ENCODE measurements at places on chromosomes 4 and X.

DNA sequence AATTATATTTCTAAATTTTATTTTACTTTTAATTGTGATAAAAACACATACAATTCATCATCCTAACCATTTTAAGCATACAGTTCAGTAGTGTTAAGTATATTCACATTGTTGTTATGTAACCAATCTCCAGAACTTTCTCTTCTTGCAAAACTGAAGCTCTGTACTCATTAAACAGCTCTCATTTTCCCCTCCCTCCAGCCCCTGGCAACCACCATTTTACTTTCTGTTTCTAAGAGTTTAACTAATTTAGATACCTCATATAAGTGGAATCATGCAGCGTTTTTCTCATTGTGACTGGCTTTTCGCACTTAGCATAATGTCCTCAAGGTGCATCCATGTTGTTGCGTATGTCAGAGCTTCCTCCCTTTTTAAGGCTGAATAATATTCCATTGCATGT, 46.7 kb upstream of the NDP start:
- DNase-seq, result no peak

GRCh38 chr4:185143601-185143969, 519 bp downstream of the SLC25A4 start:
- no peak for DNase-seq

- no peak for DNase-seq
These were observed 96.2 kb upstream of the GPRIN3 start for GRCh38 chr4:89403826-89404225.

DNA sequence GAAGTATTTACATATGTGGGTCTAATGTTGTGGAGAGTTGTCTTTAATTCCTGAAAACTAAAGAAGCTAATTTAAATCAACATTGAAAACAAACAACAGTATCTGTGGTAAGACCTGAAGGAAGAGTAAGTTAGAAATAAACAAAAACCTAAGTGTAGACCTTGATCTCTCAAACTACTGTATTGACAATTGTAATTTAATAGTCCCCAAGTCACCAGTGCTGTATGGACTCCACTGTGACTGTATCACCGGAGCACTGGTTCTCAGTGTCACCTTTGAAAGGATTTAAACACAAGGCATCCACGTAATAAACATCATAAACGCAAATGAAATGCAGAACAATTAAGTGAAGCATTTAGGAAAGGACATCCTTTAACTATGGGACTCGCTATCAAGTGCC, 46.4 kb downstream of the OCRL start:
- DNase-seq, result no peak

DNA sequence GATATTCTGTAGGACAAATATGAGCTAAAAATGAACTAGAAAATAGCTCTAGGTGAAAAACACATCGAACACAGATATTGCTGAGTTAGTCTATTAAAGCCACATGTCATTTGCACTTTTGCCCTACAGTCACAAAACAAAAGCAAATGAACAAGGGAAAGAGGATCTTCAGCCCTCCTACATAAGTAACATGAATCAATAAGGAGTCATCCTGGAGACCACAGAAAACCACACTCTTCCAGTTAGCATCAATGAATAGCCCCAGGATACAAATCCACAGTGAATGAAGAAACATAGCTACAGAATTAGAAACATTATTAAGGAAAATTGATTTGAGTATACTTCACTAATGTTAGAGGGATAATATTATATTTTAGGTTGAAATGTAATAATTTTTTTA, 311.4 kb downstream of the MAPK10 start:
- no peak for DNase-seq

GRCh38 chr4:153294631-153295030, 49.9 kb upstream of the MND1 start:
- DNase-seq, result no peak

GRCh38 chr4:81839347-81840042, 367.8 kb upstream of the RASGEF1B start:
- no peak for DNase-seq

DNA sequence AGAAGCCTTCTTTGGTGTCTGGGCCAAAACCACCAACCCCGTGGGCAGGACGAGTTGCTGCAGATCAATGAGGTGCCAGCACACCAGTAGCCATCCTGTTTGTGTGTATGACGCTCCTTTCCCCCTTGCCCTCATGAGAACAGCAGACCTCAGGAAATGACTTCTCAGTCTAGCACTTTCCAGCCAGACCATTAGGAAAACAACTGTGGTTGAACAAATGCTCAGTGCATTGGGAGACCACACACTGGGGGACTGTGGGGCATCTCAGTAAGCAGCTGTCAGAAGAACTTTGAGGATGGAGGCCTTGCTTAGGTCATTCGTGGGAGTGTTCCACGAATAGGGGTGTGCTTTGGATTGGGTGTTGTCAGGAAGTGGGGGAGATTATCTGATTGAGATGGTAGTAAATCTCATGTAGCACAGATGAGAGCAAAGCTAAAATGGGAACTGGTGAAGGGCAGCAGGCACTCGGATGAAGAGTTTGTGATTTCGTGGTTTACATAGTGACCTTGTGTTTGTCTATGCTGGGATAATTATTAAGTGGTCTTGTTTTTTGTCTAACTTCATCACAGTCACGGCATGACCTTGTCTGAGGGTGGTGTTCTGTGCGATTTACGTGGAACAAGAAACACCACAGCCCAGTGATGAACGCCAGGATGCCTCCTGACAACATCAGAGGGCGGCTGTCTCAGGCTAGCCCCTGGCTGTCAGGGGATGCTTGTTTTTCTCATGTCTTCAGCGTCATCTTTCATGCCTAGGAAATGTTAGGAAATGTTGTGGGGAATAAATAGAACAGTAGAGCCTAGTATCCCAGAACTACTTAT, 70.1 kb downstream of the USP46 start:
- DNase-seq, result no peak

- no peak for DNase-seq
These were observed 25.6 kb downstream of the IQSEC2 start for GRCh38 chrX:53255738-53256191.

DNA sequence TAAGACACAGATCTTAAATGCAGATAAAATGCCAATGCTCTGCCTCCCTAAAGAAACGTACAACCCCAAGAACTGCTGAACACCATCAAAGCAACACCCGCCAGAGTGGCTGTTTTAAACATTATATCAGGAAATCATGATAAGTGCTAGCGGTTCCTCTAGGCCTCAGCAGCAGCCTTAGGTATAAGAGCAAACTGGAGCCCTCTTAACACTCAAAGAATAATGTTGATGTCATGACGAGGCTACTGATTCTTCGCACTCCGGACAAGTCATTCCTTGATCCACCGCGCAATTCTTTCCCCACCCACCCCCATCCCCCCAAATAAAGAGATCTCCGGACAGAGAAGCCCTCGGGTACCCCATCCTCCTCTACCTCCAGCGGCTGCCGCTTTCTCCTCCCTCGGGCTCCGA, 507 bp downstream of the LIN54 start:
- peak; percentile 40 for DNase-seq

DNA sequence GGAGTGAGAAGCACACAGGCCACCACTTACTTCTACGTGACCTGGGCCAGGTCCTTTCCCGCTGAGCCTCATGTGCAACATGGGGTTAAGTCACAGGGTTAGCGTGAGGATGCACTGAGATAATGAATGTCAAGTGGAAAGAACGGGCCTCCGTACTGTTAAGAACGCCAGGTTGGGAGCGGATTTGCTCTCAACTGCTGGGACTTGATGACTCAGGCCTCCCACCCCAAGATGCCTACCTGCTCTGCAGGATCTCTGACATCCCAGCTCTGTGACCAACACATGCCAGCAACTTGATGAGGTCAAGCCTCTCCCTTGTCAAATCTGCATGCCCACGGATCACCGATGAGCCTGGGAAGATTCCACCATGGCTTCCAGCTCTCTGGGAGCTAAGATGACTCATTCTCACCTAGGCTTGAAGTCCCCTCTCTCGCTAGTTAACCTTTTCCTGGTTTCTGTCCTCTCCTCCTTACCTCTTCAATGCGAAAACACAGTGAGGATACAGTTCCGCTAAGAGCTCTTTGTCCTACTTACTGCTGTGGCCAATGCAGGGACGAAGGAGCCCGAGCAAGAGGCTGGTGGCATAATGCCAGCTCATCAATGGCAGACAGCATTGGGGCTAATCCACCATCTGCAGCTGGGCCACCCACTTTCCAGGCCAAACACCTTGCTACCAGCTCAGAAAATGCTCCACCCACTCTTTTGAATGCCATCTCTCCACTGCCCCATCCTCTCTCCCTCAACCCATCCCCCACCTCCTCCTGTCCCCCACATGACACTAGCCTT, 67.6 kb downstream of the PJA1 start:
- no peak for DNase-seq

DNA sequence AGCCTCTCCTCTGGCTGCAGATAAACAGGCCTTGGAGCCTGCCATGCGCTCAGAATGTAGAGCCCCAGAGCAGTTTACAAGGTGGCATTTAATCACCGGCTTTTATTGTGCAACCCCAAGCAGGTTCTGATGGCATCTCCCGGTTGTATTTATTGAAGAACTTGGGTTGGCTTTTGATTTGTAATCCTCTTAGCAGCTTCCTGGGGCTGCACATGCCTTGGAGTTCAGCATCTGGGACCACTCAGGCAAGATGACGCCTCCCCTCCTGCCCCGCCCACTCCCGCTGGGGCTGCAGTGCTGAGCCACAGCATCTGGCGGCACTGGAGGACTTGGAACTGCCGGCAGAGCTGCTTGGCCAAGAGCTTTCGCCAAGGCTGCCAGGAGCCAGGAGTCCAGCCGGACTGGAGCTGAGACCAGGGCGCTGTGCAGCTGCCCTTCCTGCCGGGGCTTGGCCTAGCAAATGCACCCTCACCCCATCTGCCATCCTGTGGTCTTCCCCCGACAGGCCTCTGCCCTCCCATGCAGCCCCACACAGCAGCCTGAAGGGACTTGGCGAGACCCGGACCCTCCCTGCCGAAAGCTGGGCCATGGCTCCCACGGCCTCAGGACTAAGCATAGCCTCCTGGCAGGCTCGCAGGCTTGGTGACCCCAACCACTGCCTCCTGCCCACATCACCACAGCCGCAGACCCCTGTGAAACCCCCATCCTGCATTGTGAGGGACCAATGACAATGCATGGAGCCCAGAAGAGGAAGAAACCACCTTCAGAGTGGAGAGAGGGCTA, 5.4 kb downstream of the HTRA3 start:
- peak; percentile 66 for DNase-seq

GRCh38 chrX:99588936-99589335, 821.1 kb downstream of the PCDH19 start:
- no peak for DNase-seq

- DNase-seq, result peak; percentile 57
These were observed 23.6 kb upstream of the TBC1D14 start for GRCh38 chr4:6885953-6886557.

All from large intestine (tissue), 12 donors.